Fibroblast of skin of right quadriceps (primary cell): ENCODE measurements at places on chromosomes 5 and 9.

- peak; percentile 67 for DNase-seq
These were observed 189.9 kb downstream of the NSG2 start for GRCh38 chr5:174235221-174236011.

DNA sequence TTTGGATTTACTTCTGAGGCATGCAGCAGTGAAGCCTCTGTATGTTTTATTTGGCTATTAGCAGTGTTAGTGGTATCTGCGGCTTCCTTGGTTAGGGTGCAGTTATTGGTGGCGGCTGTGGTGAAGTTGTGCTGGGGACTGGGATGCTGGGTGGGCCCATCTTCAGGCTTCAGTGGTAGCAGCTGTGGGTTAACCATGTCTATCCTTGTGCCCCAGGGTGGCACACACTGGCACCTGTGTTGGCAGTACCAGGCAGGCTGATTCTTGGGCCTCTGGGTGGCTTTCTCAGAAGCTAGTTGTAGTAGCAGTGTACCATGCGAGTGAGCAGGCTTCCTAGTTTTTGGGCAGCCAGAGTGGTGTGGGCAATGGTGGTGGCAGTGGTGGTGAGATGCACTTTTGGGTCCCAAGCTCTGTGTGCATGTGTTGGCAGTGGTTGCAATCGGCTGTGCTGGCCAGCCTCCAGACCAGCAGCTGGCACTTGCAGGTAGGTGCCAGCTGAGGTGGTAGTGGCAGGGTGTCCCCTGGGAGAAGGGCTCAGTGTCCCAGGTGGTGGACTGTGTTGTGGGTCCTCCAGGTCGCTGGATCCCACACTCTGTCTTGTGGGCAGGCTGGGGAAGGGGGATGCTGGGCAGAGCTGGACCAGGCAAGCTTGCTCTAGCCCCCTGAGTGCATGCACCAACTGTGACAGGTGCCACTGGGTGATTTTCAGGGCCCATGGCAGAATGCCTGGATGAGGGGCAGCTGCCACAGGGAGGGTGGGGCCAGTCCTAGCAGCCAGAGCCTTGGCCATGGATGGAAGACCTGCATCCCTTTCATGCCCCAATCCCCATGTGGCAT is 13.6 kb downstream of the AHRR start:
- DNase-seq: no peak

DNA sequence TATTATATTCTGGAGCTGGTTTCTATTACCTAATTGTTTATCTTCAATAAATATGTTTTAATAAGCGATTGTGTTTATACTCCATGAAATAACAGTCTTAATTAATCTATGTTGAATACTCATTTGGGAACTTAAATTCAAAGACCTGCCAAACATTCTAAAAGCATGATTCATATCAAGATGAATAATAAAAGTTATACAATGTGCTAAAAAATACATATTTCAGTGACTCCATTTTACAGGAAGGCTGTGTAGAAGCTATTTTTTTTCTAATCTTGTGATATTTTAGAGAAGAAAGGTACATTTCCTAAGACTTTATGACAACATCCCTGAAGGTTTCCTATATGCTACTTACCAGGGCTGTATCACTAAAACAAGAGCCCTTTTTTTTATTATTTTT is 417.9 kb downstream of the NFIB start:
- no peak for DNase-seq

DNA sequence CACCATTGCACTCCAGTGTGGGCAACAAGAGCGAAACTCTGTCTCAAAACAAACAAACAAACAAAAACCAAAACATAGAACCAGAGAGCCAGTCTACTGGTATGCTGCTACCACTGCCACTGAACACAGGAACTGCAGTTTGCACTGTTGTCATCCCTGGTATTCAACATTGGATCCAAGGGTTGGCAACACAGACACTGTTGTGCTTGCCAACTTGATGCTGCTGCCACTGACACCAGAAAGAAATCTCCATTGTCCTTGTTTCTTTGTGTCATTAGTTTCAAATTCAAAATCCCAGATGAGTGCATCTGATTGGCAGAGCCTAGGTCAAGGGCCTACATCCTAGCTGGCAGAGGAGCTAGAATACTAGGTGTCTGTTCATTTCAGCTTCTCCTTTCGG is 16.2 kb downstream of the HINT1 start:
- DNase-seq: no peak

GRCh38 chr9:2270565-2270964 is 255.4 kb downstream of the SMARCA2 start:
- DNase-seq: no peak

DNA sequence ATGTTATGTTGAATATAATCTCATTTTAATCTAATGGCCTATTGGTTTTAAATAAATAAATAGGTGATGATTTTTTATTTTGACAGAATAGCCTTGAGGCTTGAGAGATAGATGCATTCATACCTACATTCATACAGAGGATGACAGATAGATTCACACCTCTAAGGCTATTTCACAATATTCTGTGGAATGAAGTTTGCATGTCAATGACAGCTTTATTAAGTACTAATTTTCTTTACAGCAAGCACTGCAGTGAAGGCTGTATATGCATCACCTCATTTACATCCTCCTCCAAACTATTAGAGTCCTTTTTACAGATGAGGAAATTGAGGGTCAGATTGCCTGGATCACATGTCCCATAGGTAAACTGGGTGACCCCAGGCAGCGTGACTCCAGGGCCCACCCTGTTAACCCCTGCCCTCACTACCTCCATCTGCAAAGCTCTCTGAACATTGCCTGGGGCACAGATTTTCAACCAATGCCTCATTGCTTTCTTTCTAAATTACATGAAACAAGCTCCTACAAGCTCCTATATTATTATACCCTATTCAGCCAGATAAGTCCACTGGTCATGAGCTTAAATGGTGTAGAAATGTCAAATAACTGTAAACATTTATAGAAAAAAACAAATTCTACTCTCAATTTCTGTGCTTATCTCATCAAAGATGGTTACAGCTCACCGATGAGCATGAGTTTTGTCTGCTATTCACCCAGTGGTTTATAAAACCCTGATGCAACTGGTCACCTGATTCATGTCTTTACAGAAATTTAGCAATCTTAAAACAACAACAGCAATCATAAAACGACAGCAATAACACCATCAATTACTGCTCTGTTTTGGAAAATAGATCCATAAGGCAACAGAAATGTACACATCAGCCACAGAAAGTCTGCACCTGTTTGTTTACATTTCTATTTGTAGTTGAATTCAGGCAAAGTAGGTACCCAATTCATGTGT is 338.0 kb downstream of the NSG2 start:
- no peak for DNase-seq
